Thoracic aorta endothelial cell (primary cell): ENCODE measurements at places on chromosomes 12 and 14. TPM values are rescaled to one million over a fixed set of nuclear protein-coding genes. Genes with fewer than 3 reads are reported as not detected.

Gene SMIM41
- 0.13 TPM in 1 of 2 replicates, not detected in the other for total RNA-seq

Gene AMDHD1
- 0.13 and 0.14 TPM in 2 replicates for total RNA-seq

Gene OGFOD2
- total RNA-seq: 10.4 and 11.8 TPM in 2 replicates

Gene LTB4R
- 2.9 and 4.7 TPM in 2 replicates for total RNA-seq

Gene KLRD1
- total RNA-seq: 0.07 and 0.27 TPM in 2 replicates
